NCI-H226 (cell line): ENCODE measurements at places on chromosomes 16 and 17.

DNA sequence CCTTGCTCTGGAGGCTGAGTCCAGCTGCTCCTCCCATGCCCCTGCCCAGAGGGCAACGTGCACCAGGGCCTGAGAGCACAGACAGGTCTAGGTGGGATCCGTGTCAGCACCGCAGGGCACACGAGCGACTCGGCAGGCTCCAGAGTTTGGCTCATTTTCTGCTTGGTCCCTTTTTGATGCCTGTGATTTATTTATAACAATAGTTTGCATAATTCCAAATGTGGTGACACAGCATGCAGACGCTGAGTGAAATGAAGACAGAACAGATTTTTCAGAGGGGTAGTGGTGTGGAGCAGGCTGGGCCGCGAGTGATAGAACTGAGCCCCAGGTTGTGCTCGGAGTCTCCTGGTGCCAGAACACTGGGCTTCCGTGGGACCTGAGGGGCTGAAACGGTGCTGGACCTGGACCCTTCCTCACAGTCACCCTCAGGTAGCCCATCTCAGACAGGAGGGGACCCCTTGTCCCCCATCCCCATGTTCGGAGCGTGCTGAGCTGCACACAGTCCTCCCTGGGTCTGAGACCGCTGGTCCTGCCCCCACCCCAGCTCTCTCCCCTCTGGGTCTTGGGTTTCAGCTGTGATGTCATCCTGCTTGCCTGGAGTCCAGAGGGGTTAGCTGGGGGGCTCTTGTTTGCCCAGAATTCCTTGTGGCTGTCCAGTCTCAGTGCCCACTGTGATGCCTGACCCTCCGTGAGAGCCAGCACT is 95.9 kb downstream of the METRNL start:
- no peak for DNase-seq

DNA sequence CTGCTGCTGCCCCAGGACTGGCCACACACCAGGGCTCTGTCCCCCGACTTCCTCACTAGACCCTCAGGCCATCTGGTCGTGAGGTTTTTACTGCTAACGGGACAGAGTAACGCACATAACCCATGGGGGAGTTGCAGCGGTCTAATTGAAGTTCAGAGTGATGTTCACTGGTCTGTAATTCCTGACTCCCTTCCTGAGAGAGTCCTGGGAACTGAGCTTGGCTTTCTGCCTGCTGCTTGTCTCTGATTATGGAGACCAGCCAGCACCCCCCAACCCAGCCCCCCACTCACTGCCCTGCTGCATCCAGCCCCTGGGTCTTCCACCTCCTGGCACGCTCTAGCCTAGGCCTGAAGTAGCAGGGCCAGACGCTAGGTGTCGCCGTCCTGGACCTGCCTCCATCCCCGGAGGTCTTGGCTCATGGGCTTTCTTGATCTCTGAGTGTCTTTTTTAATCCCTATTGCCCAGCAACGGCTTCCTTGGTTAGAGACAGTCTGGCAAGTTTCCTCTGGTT is 192.9 kb downstream of the CCDC182 start:
- DNase-seq = no peak

DNA sequence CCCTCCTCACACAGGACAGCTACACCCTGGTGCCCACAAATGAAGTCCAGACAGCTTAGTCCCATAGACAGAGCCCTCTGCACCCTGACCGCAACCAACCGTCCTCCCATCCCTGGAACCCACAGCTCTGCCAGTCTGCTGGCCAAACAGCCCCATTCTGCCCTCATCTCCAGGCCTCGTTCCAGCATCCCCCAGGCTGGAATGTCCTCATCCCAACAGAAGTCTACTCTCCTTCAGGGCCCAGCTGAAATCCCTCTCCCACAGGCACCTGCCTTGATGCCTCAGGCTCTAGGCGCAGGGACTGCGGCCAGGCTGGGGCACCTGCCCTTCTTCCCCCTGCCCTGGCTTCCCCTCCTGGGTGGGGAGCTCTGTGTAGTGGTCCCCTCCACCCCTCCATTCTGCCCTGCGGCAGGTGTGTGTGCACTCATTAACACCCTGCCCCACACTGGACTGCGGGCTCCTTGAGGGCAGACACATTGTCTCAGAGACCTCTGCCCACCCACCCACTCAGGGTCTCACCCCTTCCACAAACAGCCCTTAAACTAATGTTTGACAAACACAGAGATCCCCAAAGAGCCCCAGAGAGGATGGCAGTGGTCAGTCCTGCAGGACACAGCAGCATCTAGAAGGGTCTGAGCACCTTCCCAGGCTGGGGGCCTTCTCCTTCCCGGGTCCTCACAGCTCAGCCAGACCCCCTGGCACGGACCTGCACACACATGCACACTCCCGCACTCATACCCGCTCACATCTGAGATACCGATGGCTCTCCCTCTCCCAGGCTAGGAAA is 820 bp downstream of the GRIN2C start:
- DNase-seq = no peak

DNA sequence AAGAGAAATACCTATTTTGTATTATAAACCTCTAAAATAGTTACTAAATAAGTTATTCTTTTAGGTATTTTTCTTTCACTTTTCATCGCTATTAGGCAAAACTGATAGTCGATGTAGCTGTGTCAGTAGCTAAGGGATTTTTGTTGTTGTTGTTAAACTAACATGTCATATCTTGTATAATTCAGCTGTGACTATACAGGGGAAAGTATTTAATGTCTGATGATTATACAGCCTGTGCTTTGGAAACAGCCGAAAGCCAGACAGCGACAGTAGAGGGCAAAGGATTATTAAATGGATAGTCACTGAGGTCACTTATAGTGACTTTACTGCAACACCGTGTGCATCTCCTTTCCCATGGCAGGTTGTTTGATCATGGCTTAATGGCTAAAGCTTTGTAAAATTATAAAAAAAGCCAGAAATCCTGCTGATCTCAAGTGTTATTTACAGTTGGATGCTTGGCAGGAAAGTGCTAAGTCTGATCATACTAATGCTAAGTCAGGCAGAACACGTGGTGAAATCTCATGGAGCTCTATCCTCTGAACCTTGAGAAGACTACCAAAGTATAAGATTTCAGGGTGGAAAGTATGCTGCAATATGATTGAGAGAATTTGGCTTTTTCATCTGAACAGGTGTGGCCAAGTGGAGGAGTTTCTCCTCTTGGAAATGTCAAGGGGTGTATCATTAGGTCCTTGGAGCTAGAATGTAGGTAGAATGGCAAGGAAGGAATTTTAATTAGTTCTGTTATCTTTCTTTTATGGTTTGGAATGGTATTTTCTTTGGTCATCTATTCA is 88.4 kb downstream of the FTO start:
- peak; percentile 61 for DNase-seq

DNA sequence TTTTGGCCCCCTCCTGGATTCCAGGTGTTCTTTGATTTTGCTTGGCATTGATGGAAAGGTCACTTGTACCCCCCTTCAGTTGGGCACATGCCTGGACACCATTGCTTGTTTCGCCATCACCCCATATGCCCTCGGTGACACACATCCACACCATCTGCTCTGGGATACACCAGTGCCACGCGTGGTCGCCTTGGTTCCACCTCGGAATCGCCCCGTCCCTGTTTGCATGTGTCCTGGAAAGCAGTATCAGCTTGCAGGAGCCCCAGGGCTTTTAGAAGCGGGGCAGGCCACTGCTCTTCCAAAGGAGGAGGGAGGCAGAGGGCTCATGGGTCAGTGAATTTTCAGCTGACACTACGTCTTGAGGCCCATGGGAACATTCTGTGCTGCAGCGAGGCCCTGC is 607.9 kb downstream of the KCNJ18 start:
- DNase-seq = no peak

DNA sequence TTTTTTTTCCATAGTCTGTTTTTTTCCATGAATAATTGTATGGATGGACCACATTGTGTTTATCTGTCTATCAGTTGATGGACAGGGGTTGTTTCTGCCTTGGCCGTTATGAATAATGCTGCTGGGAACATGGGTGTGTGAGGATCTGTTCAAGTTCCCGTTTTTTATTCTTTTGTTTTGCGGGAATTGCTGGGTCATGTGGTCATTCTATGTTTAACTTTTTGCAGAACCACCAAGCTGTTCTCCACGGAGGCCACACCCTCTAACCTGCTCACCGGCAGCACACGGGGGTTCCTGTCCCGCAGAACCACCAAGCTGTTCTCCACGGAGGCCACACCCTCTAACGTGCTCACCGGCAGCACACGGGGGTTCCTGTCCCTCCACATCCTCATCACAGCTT is 5.9 kb upstream of the MSLN start:
- DNase-seq = no peak

GRCh38 chr17:1022278-1023024 is 25.5 kb downstream of the TIMM22 start:
- DNase-seq = no peak

GRCh38 chr16:77850636-77851333 is 62.4 kb downstream of the VAT1L start:
- no peak for DNase-seq

GRCh38 chr17:18187226-18187625 is 3.6 kb downstream of the ALKBH5 start:
- no peak for DNase-seq

GRCh38 chr17:53234138-53234537 is 588.6 kb upstream of the KIF2B start:
- DNase-seq = no peak

DNA sequence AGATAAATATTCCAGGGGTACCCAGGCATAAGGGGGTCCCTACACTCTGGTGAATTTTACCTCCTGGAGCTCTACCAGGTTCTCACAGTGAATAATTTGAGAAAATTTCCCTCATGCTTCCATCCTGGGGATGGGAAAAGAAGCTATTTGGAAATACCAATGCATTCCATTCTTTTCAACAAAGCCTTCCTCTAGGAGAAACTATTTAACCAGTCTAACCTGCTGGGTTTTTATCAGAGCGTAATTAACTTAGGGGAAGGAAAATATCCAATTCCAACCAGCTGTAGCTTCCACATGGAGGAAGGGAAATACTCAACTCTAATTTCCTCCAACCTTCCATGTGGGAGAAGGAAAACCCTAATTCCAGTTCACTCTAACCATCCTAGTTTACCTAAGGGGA is 17.0 kb downstream of the MFSD6L start:
- no peak for DNase-seq

- no peak for DNase-seq
Measured at GRCh38 chr16:17367036-17367435, 103.7 kb downstream of the XYLT1 start.

GRCh38 chr16:66925322-66925840 is at the start of gene RRAD:
RRAD (minus strand) TSS chr16:66925535; CDS start chr16:66925179, 356 bp downstream.
- DNase-seq = peak; percentile 85

GRCh38 chr17:63596856-63597586 is 3.7 kb upstream of the TACO1 start:
- DNase-seq = no peak

DNA sequence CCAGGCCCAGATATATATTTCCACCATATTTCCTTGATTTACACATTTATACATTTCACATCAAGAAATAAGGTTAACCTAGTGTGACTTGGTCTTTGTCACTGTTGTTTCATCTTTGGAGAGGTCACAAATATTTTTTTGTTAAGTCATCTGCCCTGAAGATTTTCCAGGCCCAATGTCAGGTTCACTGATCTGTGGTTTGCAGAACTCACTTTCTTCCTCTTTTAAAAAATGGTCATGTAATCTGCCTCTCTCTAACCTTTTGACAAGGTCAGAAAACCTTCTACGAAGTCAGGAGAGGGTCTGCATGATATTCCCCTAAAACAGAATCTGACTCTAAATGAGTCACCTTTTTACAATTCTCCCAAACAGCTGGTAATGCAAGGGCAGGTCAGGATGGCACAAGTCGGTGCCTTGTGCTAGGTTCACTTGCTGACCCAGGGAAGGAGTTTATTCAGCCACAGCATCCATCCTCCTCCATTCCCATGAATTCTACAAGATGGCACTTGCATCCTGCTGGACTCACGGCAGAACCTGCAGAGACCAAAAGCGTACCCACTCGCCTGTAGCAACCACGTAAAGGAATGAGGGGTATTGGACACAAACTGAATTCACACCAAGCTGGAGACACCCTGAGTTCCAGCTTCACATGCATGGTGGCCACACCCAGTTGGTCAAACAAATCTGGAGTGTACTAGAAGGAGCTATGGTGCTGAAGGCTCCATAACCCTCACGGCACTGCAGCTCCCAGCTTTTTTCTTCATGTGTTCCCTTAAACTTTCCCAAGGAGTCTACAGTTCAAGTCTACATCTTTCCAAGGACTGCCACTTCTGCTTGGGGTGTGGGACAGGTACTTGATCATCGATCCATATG is 1.6 kb upstream of the KIAA0513 start:
- no peak for DNase-seq
